ENCODE measurements at places on chromosomes 6 and 20.

DNA sequence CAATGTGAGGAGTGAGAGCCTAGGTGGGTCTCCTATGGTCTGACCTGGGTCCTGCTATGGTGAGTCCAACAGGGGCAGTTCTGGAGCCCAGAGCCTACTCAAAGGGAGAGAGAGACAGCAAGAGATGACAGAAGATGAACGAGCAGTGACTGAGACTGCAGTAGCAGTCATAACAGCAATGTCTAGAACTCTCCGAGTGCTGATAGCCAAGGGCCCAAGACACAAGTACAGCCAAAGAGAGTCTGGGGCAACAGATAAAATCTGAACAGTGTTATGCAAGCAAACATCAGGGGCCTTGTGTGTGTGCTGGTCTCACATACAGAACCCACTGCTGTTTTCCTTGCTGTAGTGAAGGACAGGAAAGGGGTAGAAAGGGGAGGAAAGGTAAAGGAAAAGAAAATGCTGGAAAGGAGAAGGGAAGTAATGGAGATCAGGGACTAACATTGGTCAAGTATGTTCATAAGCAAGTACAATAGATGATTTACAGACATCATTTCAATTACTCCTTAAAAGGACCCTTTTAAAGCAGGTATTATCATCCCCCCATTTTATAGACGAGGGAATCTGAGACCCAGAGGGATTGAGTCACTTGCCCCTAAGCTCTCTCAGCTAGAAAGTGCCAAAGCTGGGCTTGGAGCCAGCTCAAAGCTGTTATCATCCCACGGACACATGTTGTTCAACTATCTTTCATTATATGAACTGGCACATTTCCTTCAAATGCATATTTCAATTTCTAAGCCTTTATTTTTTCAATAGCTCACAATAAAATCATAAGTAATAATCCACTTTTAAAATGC lies 182.3 kb upstream of the RAB32 start:
- no peak for DNase-seq

DNA sequence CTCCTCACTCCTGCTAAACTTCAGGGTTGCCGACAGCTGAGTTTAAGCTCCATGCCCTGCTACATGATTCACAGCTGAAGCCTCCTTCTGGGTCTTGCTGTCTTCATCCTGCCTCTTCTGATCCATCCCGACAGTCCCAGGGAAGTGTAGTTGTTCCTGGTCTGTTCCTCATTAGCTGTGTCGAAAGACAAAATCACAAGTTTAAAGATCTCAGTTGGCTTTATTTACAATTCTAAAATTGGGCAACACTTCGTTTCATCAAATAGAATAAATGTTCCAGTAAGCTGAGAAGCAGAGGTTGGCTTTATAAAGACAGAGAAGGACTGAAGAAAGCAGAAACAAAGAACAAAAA lies 4.1 kb upstream of the SLC2A10 start:
- no peak for DNase-seq

DNA sequence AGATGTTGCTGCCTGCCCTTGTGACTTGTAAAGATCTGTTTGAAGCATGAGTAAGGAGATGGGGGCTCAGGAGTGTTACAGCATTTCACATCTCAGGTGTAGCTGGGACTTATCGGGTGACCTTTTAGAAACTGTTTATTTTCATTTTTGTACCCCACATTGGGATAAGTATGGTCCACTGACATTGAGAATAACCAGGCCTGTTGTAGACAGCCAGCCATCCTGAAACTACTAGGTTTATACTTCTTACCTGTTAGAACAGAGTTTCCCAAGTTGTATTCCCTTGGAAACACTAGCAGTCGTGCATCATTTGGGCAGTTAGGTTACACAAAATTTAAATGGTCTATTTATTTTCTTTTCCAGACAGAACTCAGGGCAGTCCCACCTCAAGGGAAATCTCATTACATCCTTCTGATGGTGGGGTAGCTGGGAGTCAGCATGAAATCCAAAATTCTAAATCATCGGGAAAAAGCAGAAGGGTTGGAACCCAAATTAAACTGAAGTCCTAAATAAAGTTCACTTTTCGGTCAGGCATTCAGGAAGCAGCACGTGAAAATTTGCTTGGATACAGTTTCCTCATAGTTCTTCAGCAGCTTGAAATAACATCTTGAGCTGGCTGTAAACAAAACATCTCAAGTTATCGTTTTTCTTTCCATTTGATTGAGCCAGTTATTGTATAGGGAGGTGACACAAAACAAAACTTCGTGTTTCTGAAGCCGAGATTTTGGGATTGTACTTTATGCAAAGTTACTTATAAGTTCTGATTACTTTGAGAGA lies 30.5 kb downstream of the FOXO3 start:
- DNase-seq, result no peak

- no peak for DNase-seq
Observed at GRCh38 chr6:57195457-57195856, 23.3 kb downstream of the BAG2 start.

DNA sequence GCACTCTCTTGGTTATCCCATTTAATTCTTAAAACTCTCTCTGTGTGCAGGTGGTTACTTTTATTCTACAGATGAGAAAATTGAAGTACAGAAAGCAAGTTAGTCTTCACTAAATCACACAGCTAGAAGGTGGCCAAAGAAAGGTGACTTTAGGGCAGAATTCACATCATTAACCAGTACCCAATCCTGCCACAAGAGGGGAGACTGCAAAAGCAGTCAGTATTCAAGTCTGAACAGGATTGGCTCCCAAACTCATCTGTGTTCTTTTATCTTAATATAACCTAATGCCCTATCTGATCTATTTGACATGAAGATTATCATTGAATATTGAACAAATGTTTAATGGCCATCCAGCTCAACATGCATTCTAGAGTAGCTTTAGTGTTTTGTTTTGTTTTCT lies 225.3 kb upstream of the FAM83B start:
- no peak for DNase-seq

DNA sequence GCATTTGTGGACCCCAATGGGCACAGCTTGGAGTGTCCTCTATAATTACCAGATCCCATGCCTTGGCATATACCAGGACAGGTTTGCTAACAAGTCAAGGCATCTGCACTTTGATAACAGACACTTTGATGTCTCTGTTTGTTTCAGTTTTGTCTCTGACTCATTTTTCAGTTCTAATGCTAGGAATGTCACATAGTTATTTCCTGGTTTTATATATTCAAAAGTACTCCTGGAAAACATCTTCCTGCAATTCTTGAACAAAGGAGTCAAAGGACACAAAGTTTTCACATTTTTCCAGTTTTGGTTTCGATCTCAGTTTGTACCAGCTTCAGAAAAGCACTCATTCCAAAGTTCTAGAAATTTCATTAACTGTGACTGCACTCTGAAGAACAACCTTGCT lies 188.1 kb downstream of the FOXC1 start:
- no peak for DNase-seq

GRCh38 chr20:2902291-2902690 lies 29.0 kb downstream of the PTPRA start:
- no peak for DNase-seq

GRCh38 chr6:92479831-92480230 lies 939.5 kb downstream of the EPHA7 start:
- peak; percentile 38 for DNase-seq

DNA sequence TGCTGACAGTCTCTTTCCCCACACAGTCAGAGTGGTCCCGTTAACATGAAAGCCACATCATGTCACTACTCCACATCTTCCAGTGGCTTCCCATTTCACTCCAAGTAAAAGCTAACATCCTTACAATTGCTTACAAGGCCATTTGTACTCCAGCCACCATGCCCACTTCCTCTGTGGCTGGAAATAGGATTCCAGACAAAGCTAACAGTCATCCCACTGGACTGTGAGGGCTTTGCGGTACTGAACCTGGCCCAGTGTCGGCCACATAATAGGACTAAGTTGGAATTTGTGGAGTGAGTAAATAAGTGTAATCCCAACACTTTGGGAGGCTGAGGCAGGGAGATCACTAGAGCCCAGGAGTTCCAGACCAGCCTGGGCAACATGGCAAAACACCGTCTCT lies 10.9 kb downstream of the CCM2L start:
- DNase-seq, result no peak

- peak; percentile 95 for DNase-seq
Observed at GRCh38 chr20:32474967-32475811, 109.9 kb downstream of the NOL4L start.

DNA sequence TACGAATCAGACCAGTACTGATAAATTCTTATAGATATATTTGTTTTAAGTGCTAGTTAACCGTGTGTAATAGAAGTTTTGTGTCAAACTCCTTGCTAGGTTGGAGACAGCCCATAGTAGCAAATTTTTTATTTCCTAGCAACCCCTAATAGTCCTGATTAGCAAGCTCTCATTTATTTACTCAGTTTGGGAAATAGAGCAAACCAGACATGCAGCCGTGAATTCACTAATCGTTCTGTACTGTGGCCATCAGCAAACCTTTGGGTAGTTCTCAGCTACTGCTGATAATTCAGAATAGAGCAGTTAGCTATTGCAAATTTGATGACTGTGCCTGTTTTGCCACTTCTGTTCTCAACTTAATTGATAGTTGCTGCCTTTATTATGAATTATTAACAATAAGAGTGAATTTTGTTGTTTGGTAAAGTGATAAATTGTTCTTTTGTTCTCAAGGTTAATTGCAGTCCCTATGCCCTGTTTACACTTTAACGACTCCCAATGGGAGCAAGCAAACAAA lies 215.8 kb downstream of the GRM1 start:
- no peak for DNase-seq

GRCh38 chr6:73932866-73933265 lies 236.9 kb downstream of the CD109 start:
- DNase-seq, result no peak

GRCh38 chr20:46051556-46052308 lies 22.7 kb downstream of the SLC12A5 start:
- DNase-seq, result no peak

GRCh38 chr6:33207552-33208090 lies 679 bp upstream of the RING1 start:
- DNase-seq, result no peak

DNA sequence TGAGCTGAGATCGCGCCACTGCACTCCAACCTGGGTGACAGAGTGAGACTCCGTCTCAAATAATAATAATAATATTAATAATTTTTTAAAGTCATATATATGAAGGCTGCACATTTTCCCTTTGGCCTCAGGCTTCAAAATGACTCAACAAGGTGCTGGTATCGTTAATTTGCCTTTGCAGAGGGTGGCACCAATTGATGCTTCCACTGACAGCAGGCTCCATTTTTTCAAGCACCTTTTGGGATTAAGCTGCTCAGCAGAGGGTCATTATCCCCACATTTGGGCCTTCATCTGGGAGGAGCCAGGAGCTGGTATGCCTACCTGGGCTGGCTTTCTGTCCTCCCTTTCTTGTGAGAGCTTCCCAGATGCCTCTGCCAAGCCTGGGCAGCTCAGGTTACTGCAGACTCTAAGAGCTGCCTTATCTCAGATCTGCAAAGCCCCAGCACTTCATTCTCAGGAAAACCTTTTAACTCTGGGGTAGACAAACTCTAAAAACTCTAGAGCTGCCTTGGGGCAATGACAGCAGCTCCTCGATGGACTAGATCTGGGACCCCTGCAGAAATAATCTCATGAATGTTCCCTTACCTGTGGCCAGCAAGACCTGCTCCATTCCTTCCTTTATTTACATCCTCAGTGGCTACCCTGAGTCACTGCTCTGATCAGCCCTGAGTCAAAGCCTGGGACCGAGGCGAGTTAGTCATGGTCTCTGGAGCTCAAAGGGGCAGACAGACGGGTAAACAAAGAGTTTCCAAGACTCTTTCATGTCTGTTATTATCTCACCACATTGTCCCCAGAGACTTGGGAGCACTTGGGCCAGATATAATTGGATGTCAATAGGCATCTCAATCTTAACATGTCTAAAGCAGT lies 80.0 kb upstream of the EYA2 start:
- DNase-seq, result peak; percentile 50

- DNase-seq, result no peak
Observed at GRCh38 chr20:5135363-5136012, 8.7 kb downstream of the CDS2 start.

DNA sequence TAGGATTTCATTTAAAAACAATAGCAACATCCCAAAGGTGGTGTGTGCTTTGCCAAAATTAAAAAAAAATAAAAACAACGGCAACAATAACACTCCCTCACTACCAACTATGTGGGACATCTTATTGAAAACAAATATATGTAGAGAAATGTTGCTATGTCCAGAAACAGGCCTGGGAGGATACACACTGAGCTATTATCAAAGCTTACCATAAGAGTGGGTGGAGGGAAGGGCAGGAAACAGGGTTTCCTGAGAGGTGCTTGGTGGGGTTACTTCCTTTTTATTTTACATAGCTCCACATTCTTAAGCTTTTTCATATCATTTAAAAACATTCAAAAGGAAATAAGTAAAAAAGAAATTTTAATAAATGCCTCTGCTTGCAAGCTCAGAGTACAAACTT lies 150.0 kb upstream of the RIPOR2 start:
- no peak for DNase-seq

GRCh38 chr6:75926293-75927168 lies 145.9 kb downstream of the IMPG1 start:
- no peak for DNase-seq

GRCh38 chr6:42093582-42094329 lies 43.4 kb downstream of the TAF8 start:
- no peak for DNase-seq

- DNase-seq, result no peak
Observed at GRCh38 chr20:47972916-47973309, 187.6 kb upstream of the SULF2 start.

GRCh38 chr6:90586546-90586835 lies 381 bp downstream of the MAP3K7 start:
- DNase-seq, result no peak

GRCh38 chr6:130412556-130413290 lies 46.9 kb downstream of the TMEM200A start:
- no peak for DNase-seq

GRCh38 chr6:2917801-2918445 lies 14.8 kb upstream of the SERPINB9 start:
- DNase-seq, result no peak

DNA sequence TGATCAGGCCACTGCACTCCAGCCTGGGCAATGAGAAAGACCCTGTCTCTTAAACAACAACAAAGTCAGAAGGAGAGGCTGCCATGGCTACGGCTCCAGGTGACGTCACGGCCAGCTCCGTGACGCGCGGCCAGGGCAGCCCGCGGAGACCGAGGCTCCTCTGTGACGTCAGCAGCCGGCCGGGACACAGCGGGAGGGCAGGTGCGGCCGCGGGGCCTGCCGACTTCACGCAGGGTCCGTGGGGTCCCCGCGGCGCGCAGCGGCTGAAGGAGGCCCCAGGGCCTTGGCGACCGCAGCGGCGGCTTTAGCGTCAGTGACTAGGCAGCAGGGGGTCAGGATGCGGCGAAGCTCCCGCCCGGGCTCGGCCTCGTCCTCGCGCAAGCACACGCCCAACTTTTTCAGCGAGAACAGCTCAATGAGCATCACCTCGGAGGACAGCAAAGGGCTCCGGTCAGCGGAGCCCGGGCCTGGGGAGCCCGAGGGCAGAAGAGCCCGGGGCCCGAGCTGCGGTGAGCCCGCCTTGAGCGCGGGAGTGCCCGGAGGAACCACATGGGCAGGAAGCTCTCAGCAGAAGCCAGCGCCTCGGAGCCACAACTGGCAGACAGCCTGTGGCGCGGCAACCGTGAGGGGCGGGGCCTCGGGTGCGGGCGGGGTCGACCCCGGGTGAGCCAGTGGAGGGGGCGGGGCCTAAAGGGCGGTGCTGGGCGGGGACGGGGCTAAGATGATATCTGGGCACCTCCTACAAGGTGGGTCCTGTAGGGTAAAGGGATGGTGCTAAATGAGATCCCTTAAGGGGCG lies at the start of gene SPAG4:
Gene SPAG4, plus strand, starts transcription at position 163 of the 798 bp plus-strand sequence. Its CDS starts 175 bp downstream, at position 338.
- DNase-seq, result no peak

- no peak for DNase-seq
Observed at GRCh38 chr20:47205577-47206123, 150.8 kb downstream of the ZMYND8 start.

GRCh38 chr20:34976286-34976685 lies 20.6 kb downstream of the MYH7B start:
- DNase-seq, result no peak

Data from retinal pigment epithelial cell (primary cell).